ENCODE measurements at places on chromosomes 2 and 18.

- DNase-seq: no peak
These were observed 519.9 kb downstream of the RNF144A start for GRCh38 chr2:7437141-7437540.

DNA sequence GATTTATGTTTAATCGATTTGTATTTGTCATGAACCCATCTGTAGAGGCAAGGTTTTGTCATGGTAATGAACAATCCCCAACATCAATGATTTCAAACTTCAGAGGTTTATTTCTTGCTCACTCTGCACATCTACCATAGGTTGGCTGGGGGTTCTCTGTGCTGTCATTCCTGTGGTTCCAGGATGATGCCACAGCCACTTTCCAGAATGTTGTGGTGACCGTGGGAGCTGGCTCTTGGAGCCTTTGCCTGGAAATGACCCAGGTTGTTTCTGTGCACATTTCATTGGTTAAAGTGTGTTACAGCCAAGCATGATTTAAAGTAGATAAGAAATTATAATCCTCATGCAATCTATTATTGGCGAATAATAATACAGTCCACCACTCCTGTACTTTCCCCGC lies 28.2 kb upstream of the EPAS1 start:
- no peak for DNase-seq

- no peak for DNase-seq
These were observed 810.8 kb downstream of the NRXN1 start for GRCh38 chr2:50221106-50221505.

GRCh38 chr2:164606557-164606956 lies 14.7 kb downstream of the GRB14 start:
- no peak for DNase-seq

DNA sequence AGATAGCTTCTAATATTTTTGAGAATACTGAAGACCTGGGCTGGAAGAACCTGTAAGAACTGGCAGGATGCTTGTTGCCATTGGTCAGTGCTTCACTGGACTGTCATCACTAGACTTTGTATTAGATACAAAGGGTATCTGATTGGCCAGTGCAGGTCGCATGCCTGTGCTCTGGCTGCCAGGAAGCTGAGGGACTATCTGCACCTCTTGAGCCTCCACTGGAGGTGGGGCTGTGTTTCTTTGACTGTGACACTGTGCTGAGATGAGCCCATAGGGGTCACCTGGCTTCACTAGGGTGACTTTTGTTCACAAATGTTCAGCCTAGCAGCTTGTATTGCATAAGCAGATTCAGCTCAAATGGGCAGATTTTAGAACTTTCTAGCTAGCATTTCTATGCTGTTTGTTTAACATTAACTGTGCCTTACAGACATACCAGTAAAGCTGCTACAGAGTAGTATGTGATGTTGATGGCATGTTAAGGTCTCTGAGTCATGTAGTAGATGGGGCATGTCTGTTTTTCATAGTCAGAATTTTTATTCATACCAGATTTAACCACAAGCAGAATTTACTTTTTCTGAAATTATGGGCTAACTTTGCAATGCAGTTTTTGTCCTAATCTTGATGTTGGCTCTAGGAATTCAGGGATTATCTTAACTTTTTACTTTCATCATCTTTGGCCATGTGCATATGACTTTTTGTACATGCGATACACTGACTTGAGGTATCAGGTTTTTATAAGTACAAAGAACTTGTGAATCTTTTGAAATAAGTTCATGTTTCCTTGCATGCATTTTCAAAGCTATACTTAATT lies 56.1 kb downstream of the RHBDD1 start:
- peak; percentile 52 for DNase-seq

GRCh38 chr2:72159211-72159993 lies 11.7 kb upstream of the CYP26B1 start:
- DNase-seq: no peak

- no peak for DNase-seq
These were observed 194.3 kb downstream of the ARL4C start for GRCh38 chr2:234302664-234302991.

- DNase-seq: no peak
These were observed 352.0 kb upstream of the POU3F3 start for GRCh38 chr2:104501929-104502328.

DNA sequence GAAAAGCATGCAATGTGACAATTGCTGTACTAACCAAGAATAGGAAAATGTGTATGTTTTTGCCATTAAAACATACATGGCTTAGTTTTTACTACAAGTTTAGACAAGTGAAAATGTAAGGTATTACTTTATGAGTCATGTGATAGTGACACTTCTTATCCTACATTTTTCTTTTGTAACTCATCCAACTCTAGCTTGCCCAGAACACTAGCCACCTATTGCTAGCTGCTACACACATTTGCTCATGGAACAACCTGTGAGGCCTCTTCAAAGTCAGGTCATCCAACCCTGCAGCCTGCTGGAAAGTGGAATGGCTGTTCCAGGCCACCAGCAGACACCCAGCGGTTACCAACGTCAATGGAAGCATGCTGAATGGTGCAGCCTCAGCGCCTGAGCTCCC lies 1043.9 kb downstream of the TMEM182 start:
- DNase-seq: no peak

DNA sequence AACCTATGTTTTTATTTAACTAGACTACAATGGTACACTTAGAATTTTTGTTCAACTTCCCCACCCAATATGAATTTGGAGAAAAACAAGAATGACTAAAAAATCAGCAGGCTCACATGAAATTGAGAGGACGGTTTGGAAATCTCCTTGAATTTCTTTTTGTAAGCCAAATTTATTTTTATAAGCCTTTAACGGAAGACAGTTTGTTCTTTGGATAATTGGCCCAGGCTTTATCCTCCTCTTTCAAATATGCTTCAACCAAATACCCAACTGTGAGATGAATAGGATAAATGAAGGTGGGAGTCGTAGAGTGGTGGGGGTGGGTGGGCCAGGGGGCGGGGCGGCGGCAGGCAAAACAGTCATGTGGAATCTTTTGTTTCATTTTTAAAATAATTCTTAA lies 60.6 kb downstream of the FMNL2 start:
- no peak for DNase-seq

- DNase-seq: no peak
These were observed 31.1 kb downstream of the SIGLEC15 start for GRCh38 chr18:45856531-45856930.

DNA sequence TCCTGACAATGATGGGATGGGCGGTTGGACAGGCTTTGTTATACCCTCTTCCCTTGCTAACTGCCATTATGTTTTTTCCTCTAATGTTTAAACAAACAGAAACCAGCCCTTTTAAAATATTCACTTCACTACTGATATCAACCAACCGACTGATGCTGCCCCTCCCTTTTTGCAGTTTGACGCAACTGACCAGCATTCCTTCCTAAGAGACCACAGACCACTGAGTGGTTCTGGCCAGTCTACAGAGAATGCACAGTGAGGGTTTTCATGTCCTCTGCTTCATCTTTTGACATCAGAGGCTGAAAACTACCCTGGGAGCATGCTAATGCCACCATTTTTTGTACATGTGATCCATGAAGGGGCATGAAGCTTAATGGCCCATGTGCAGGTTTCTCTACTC lies 85.3 kb downstream of the CYP26B1 start:
- DNase-seq: no peak

DNA sequence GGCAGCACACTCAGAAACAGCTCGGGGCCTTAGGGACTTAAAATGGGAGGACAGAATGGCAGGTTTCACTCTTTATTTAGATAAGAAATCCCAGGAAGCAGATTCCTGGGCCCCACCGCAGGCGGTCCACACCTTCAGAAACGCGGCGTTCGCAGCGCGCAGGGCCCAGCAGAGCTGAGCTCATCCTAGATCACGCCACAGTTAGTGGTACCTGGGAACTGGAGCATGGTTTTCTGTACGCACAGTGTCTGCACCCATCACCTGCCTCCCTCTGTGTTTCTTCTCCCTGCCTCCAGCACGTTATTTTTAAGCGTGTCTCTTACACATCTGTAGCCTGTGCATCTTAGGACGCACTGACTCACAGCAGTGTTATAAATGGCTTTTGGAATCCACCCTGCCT lies 242.1 kb downstream of the ALPK2 start:
- no peak for DNase-seq

GRCh38 chr18:29588446-29589100 lies 1411.6 kb upstream of the CDH2 start:
- DNase-seq: no peak

DNA sequence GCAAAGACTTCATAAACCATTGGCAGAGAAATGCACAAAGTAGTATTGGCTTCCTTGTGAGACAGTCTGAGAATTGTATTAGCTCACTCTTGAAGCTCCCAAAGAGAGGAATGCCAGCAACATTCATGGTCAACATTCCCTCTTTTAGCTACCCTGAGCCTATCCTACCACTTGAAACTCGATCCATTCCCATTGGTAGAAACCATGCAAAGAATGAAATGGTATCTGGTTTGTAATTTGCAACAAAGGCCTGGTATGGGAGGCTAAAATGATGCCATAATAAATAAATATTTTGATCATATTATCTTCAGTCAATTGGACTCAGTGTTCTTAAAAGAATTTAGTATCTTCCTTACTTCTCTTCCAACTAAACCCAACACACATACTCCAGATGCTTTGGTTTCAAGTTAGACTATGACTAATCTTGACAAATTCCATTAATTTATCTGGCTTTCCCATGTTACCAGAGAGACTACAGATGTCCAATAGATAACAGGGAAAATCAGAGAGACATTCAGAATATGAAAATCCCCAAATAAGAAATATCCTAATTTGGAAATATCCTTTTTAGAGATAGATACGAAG lies 102.9 kb downstream of the DHRS9 start:
- no peak for DNase-seq

DNA sequence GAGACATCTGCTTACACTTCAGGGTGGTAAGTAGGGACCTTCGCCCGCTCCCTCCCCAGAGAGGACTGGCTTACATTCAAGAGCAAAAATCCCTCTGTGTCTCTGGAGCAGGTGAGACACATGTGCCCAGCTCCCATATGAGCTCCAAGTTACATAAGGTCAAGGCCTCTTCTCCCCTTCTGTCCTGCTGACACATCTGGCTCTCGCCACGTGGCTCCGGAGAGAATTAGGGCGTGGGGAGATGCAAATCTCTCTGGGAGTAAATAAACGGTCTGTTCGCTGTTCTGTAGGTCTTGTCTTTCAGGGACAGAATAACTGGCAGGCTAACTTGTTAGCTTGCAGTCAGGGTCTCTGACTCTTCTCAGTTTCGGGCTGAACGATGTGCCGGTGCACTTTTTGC lies 16.2 kb downstream of the MRO start:
- DNase-seq: no peak

GRCh38 chr2:228771315-228771714 lies 499.8 kb downstream of the PID1 start:
- no peak for DNase-seq

DNA sequence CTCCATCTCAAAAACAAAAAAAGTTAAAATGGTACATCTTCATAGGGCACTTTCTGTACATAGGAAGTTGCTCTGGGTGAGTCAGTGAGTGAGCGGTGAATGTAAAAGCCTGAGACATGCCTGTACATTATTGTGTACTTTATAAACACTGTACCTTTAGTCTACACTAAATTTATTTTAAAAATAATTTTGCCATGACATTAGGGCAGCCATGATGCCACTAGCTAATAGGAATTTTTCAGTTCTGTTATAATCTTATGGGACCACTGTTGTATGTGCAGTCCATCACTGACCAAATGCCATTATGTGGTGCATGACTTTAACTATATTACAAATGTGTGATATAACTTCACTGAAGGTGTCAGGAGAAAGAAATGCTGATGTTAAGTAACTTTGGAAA lies 11.0 kb upstream of the TXNDC2 start:
- DNase-seq: no peak
